ENCODE measurements at places on chromosomes 2 and 18. TPM values are rescaled to one million over a fixed set of nuclear protein-coding genes. Genes with fewer than 3 reads are reported as not detected.
A peak's percentile ranks its signal among the peaks of the same experiment; 100 is the strongest.

DNA sequence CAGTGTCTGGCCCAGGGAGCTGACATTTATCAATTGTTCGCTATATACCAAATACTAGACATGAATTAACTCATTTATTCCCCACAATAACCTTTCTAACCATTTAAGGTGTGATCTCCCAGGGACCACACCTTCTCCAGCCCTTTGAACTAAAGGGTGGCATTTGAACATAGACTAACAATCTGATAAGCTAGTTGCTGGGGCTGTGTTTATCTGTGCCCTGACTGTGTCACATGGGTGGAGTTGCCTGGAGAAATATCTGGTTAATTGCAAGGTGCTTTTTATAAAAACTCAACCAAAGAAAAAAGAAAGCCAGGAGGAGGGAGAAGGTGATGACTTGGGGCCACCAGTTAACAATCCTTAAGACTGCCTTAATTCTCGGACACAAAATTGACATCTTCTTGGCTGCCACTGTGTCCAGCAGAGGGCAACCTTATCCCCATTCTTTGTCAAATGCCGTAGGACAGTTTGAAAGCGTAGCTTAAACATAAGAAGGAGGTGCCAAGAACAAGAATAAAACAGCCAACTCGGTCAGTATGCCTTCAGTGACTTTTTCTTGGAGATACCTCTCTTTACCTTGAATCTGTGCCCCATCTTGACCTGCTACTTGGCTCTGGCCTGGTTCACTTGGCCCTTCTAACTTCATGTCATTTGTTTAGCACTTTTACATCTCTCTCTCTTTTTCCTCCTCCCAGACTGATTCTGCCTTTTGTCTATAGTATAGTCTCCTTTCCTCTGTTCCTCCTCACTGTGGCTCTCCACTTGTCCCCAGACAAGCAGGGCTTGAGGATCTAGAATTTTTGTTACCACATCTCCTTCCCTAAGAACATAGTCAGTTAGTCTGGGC, 183.4 kb downstream of the MYO3B start:
- no peaks in the 10 kb centered on the region for H3K4me1 ChIP-seq
- no peak overlapping the region for H3K27ac ChIP-seq
- H3K4me3 ChIP-seq: no peak overlapping the region
- no peaks in the 10 kb centered on the region for H3K36me3 ChIP-seq

DNA sequence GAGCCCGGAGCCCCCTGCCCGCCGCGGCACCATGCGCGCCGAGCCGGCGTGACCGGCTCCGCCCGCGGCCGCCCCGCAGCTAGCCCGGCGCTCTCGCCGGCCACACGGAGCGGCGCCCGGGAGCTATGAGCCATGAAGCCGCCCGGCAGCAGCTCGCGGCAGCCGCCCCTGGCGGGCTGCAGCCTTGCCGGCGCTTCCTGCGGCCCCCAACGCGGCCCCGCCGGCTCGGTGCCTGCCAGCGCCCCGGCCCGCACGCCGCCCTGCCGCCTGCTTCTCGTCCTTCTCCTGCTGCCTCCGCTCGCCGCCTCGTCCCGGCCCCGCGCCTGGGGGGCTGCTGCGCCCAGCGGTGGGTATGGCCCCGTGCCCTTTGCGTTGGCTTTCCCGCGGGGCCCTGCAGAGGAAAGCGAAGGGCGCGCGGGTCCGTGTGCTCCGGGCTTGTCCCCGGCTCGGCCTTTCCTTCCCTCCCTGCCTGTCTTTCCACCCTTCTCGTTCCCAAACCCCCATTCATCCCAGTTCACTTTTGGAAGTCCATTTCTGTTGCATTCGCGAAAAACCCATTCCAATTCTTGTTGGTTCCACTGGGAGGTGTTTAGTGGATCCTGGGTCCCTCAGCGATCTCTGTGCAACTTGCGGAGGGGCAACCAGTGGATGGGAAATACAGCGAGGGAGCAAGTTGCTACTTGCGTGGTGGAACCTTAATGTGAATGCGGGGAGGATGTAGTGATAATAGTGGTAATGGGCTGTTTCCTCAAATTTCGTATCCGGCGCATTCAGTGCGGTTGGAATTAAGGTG, 599 bp downstream of the ADAM23 start:
- DNase-seq: no peak
- no peak overlapping the region for H3K27ac ChIP-seq
- H3K4me3 ChIP-seq: no peak overlapping the region
- peaks cover 3% of the 10 kb centered on the region for H3K27me3 ChIP-seq
- H3K4me1 ChIP-seq: peaks cover 6% of the 10 kb centered on the region
- no peaks in the 10 kb centered on the region for H3K36me3 ChIP-seq

The MEP1B gene
- total RNA-seq: not detected

- H3K36me3 ChIP-seq: no peaks in the 10 kb centered on the region
- no peak for DNase-seq
- no peaks in the 10 kb centered on the region for H3K4me1 ChIP-seq
- no peaks in the 10 kb centered on the region for H3K27me3 ChIP-seq
- H3K4me3 ChIP-seq: no peak overlapping the region
These were observed 289.0 kb upstream of the TFPI start for GRCh38 chr2:187842978-187843847.

- DNase-seq: no peak
- H3K27me3 ChIP-seq: no peaks in the 10 kb centered on the region
- no peak overlapping the region for H3K27ac ChIP-seq
- no peaks in the 10 kb centered on the region for H3K4me1 ChIP-seq
- H3K36me3 ChIP-seq: no peaks in the 10 kb centered on the region
These were observed 115.8 kb upstream of the NPAS2 start for GRCh38 chr2:100704156-100704555.

- no peak for DNase-seq
- H3K4me3 ChIP-seq: no peak overlapping the region
- no peak overlapping the region for H3K27ac ChIP-seq
- no peaks in the 10 kb centered on the region for H3K27me3 ChIP-seq
- no peaks in the 10 kb centered on the region for H3K36me3 ChIP-seq
These were observed 157.8 kb upstream of the TNP1 start for GRCh38 chr2:217017456-217018252.

DNA sequence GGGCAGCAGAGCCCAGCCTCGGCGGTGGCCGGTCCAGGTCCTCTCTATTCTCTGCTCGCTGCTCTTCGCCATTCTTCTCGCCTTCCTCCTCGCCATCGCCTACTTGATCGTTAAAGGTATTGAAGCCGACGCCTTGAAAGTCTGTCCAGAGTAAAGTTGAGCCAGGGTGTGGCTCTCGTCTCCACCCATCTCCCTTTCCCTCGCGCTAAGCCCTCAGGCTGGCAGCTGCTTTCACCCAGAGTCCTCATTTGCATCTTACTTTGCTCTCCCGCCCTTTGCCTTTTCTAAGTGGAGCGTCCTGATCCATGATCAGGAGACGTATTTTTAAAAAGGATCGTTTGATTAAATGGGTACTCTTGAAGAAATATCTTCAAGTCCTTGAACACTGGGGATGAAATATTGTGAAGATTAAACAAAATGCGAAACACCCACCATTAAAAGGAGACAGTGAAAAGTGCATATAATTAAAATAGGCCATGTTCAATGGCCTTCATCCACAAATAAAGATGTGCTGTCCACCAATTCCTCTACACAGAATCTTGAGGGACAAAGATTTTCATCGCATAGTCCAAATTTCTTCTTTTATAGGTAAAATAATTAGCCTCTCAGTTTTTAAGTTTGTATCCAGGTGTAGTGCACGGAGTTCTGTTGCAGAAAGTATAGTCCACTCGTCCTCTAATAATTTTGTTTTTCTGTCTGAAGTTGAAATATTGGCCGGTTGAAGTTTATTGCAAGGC, 657 bp downstream of the ARL6IP6 start:
- H3K36me3 ChIP-seq: no peaks in the 10 kb centered on the region
- H3K27me3 ChIP-seq: no peaks in the 10 kb centered on the region
- peaks cover 16% of the 10 kb centered on the region for H3K4me1 ChIP-seq
- peak overlapping the region; percentile 84 for H3K4me3 ChIP-seq
- DNase-seq: no peak

The HOXD3 gene
- 3.2 TPM for total RNA-seq

DNA sequence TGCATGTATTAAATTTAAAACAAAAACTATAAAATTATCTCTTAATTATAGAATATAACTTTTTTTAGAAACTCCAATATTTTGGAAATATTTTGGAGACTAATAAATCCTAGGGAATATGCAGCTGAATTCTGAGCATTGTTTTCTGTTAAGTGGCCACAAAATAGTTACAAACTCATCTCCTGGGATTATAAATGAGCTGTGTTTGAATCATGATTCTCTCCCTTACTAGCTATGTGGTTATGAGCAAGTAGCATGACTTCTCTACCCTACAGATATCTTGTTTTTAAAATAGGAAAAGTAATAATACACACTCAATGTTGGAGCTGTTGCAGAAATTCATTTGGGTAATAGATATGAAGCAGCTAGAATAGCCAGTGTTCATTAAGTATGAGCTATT, 137.9 kb upstream of the ITGA4 start:
- H3K27me3 ChIP-seq: no peaks in the 10 kb centered on the region
- DNase-seq: no peak
- H3K4me1 ChIP-seq: no peaks in the 10 kb centered on the region
- H3K27ac ChIP-seq: no peak overlapping the region

The APLF gene
- 9.1 TPM for total RNA-seq

GRCh38 chr18:74534150-74534969, at the start of gene CNDP1:
Gene CNDP1 (plus strand): TSS chr18:74534500. CDS start chr18:74534668, 168 bp downstream.
- H3K27ac ChIP-seq: no peak within 1 kb of the TSS
- DNase-seq: no peak
- no peaks in the 10 kb centered on the region for H3K27me3 ChIP-seq
- no peaks in the 10 kb centered on the region for H3K36me3 ChIP-seq

DNA sequence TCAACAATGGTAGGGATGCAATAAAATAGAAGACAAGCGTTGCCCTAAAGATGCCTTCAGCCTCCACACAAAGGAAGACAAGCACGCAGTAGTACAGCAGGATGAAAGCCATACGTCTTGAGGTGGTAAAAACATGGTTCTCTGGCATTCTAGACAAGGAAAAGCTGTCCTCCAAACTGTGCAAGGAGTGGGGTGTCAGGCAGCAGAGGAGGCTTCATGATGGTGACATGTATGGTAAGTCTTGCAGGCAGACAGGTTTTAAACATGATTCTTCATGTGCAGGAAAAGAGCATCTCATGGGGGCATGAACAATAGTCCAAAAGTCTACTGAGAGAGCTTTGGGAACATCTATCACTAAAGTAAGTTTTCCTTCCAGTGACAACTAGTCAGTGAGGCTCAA, 241.8 kb downstream of the STK39 start:
- DNase-seq: no peak
- no peak overlapping the region for H3K4me3 ChIP-seq
- no peaks in the 10 kb centered on the region for H3K4me1 ChIP-seq
- H3K36me3 ChIP-seq: no peaks in the 10 kb centered on the region
- H3K27ac ChIP-seq: no peak overlapping the region

DNA sequence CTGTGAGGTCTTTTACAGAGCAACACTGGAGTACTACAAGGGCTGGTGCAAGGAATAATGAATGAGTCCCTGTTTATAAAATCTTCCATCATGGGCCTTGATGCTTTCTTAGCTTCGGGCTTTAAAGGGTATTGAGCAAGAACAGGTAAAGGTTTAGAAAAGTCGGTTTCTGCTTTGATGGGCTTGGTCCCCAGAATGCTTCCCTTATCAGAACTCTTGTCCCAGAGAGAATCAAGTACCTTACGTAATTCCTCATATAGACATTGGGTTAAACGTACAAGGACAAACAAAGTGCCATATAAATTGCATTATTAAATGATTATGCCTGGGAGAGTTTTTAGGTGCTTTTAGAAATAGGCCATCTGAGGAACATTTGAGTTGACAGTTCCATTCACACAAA, 24.5 kb upstream of the REV1 start:
- no peaks in the 10 kb centered on the region for H3K27me3 ChIP-seq
- no peak overlapping the region for H3K4me3 ChIP-seq
- H3K27ac ChIP-seq: no peak overlapping the region
- no peaks in the 10 kb centered on the region for H3K4me1 ChIP-seq

GRCh38 chr2:67689651-67690050, 292.5 kb downstream of the ETAA1 start:
- no peak overlapping the region for H3K4me3 ChIP-seq
- no peaks in the 10 kb centered on the region for H3K36me3 ChIP-seq
- no peak overlapping the region for H3K27ac ChIP-seq
- DNase-seq: no peak
- H3K4me1 ChIP-seq: peaks cover 1% of the 10 kb centered on the region

- DNase-seq: no peak
- H3K4me3 ChIP-seq: no peak overlapping the region
- no peak overlapping the region for H3K27ac ChIP-seq
- H3K27me3 ChIP-seq: no peaks in the 10 kb centered on the region
These were observed 52.2 kb downstream of the CRACDL start for GRCh38 chr2:98883780-98884211.

DNA sequence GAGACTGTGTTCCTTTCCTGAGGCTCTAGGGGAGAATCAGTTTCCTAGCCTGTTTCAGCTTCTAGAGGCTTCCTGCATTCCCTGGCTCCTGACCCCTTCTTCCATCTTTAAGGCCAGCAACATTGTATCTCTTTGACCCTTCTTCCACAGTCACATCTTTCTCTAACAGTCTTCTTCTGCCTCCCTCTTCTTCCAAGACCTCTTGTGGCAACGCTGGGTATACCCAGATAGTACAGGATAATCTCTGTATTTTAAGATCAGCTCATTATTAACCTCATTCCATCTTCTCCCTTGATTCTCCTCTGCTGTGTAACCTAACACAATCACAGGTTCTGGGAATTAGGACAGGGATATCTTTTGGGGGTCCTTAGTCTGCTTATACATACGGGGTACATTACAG, 8.9 kb upstream of the MYL12A start:
- H3K27me3 ChIP-seq: no peaks in the 10 kb centered on the region
- no peak for DNase-seq
- H3K27ac ChIP-seq: no peak overlapping the region
- H3K4me3 ChIP-seq: no peak overlapping the region
- H3K36me3 ChIP-seq: no peaks in the 10 kb centered on the region
- H3K4me1 ChIP-seq: no peaks in the 10 kb centered on the region

DNA sequence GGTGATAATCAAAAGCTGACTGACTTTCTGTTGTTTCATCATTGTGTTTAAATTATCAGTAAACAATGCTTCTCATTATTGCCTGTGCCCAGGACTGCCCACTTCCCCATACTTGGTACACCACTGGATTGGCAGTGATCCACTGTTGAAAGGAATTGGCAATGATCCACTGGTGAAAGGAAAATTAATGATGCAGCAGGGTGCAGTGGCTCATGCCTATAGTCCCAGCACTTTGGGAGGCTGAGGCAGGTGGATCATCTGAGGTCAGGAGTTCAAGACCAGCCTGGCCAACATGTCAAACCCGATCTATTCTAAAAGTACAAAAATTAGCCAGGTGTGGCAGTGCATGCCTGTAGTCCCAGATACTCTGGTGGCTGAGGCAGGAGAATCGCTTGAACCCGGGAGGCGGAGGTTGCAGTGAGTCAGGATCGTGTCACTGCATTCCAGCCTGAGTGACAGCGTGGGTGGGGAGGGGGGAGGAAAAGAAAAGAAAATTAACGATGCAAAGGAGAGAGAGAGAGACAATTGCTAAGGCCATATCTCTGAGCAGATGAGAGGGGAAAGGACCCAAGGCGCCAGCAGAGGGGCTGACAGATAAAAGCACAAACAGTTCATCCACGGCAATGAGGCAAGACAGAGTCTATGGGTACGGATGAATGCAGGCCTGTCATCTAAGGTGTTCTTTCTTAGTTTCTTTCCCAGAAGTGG, 10.2 kb upstream of the GTF2A1L start:
- H3K4me3 ChIP-seq: no peak overlapping the region
- no peaks in the 10 kb centered on the region for H3K27me3 ChIP-seq
- no peaks in the 10 kb centered on the region for H3K36me3 ChIP-seq
- H3K27ac ChIP-seq: no peak overlapping the region
- no peak for DNase-seq
- H3K4me1 ChIP-seq: no peaks in the 10 kb centered on the region

GRCh38 chr2:162890690-162891311, 52.2 kb upstream of the KCNH7 start:
- no peaks in the 10 kb centered on the region for H3K4me1 ChIP-seq
- no peaks in the 10 kb centered on the region for H3K27me3 ChIP-seq
- no peak overlapping the region for H3K27ac ChIP-seq
- H3K4me3 ChIP-seq: no peak overlapping the region

All from thyroid gland (tissue), 4 donors.